Bone marrow (tissue), 2 donors: ENCODE measurements at places on chromosomes 5 and 9.
A peak's percentile ranks its signal among the peaks of the same experiment; 100 is the strongest.

DNA sequence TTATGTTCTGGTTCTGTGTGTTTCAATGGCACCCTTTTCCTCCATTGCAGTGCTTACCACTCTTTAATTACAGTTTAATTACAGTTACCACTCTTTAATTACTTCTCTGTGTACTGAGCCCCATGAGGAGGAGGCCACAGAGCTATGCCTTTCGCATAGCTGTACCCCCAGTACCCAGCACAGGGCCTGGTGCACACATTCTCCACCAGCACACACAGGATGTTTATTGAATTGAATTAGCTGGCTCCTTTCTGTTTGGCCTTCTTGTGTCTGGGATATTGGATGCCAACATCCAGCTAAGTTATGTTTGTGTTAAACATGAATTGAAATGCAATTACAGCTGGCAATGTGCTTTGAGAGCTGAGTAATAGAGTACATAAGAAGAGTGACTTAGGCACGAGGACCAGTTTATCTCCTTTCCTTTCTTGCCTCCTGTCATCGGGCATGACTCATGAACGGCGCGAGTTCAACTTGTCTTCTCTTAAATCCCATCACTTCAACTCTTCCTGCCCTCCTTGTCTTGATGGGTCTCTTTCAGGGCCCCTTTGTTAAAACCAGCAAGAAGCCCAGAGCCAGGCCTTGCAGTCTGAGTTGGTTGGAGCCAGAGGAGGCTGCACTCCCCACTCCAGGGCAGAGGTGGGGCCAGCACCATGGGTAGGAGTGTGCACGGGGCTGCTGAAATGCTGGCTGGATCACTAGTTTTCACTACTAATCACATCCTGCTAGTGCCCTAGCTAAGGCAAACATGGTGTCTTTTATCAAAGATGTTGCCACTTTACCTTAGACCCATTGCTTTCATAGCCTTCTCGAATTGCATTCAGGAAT, 37.4 kb downstream of the MVB12B start:
- DNase-seq = no peak

DNA sequence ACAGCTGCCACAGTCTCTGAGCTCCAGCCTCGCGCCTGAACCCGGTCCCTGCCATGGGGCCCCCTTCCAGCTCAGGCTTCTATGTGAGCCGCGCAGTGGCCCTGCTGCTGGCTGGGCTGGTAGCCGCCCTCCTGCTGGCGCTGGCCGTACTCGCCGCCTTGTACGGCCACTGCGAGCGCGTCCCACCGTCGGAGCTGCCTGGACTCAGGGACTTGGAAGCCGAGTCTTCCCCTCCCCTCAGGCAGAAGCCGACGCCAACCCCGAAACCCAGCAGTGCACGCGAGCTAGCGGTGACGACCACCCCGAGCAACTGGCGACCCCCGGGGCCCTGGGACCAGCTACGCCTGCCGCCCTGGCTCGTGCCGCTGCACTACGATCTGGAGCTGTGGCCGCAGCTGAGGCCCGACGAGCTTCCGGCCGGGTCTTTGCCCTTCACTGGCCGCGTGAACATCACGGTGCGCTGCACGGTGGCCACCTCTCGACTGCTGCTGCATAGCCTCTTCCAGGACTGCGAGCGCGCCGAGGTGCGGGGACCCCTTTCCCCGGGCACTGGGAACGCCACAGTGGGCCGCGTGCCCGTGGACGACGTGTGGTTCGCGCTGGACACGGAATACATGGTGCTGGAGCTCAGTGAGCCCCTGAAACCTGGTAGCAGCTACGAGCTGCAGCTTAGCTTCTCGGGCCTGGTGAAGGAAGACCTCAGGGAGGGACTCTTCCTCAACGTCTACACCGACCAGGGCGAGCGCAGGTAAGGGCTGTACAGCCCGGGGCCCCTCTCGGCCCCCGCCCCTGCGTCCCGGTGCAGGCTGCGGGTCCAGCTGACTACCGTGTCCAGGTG, 509 bp downstream of the LVRN start:
- DNase-seq = no peak

- no peak for DNase-seq
These were observed 488.1 kb upstream of the PAPPA start for GRCh38 chr9:115665519-115665918.

DNA sequence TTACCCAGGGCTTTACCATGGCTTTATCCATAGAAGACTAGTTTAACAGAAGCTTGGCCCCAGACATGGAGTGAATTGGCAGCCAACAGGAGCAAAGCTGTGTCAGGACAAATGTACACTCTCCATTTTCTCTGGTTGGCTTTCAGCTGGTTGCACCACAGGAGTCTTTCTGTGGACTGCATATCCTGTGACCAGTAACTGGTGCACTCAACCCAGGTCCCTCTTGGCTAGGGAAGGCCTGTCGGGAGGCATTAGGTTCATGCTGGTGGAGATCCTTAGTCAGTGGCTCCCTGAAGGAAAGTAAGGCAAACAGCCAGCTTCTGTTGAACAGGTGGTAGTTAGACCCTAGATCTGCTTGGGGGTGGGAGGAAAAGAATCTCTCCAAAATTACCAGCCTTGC, 146.9 kb upstream of the TLX3 start:
- DNase-seq = no peak

DNA sequence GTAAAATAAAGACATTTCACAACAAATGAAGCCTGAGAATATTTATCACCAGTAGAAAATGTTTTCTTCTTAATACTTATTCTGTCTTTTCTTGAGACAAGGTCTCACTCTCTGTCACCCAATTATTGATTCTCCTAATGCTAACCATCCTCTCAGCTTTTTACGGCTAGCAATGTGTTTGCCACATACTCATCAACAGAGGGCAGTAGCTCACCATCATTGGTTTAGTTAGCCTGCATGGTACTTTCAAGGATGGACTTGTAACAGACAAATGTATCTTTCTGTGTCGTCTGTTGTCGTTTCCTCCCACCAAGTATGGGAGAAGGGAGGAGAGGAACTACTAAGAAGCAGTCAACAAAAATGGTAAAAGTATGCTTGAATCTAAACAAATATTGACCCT, 5.9 kb upstream of the ACO1 start:
- no peak for DNase-seq

DNA sequence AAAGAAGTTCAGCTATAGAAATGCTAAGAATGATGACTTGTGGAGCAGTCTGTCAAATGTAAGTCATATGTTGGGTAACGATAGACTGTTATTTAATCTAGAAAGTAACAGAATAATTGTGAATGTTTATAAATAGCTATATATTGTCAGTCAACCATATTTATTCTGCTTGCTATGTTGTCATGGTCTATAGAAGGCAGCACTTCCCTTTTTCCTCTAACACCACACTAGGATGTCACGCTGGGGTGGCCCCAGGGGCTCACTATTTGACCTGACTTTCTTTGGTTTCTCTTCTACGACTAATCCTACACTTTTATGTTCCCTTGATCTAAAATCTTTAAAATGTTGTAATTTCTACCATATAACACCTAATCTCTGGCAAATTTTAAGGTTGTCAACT, 20.5 kb downstream of the ERAP2 start:
- DNase-seq = no peak

GRCh38 chr5:151086192-151086869, 5.5 kb upstream of the TNIP1 start:
- DNase-seq = no peak

DNA sequence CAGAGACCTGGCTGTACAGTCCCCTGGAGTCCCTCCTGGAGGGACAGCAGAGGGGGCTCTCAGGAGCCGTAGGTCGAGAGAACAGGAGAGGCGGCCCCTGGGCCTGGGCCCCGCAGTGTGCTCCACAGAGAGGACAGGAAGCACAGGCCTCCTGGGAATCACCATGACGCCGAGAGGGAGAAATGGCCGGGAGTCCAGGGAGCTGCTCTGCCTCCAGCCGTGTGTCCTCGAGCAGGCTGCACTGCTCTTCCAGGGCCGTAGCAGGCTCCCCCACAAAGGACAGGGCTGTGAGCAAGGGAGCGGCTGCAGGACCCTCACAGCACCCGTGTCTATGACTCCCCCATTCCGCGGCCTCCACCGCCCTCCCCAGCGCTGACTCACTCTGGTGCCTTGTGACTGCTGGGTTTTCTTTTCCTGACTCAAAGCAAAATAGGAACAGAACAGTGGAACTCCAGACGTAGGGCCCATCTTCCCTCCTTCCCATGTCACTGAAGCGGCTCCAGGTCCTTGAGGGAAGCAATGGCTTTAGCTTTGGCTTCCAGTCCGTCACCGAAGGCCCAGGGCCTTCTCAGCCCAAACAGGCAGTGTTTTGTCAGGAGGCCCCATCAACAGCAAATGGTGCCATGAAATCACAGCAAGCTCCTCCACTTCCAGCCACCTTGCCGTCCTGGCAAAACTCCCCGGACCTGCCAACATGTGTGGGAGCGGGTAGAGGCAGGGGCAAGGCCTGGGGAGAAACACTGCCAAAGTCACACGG, 114.2 kb downstream of the LHFPL2 start:
- DNase-seq = no peak

DNA sequence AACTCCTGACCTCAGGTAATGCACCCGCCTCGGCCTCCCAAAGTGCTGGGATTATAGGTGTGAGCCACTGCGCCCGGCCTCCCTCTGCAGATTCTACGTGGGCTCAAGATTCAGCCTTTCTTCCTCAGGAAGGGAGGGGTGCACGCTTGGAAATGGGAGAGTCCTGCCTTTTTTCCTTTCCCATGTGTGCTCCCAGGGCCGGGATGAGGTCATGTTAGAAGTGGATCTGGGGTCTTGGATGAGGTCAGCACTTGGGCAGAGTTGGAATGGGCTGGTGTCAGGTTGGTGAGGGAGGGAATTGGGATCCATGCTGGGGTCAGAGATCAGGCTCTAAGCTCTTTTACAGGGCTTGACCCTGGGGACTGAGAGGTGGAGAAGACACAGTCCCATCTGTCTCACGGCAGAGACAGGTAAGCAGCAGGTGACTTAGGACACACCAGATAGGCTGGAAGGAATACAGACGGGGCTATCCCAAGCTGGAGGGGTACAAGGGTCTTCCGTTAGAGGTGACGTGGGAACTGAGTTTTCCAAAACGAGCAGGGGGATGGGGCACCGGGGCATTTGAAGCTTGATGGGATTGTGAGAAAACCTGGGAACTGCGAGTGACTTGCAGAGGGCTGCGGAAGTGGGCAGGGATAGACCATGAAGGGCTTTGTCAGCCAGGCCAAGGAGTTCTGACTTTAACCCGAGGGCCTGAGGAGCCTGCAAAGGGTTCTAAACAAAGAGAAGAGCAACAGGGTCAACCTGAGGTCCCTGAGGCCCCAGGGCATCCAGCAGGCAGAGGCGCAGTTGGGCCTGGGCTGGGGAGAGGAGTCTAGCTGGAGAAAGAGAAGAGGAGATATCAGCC, 1.8 kb upstream of the AQP7 start:
- no peak for DNase-seq

DNA sequence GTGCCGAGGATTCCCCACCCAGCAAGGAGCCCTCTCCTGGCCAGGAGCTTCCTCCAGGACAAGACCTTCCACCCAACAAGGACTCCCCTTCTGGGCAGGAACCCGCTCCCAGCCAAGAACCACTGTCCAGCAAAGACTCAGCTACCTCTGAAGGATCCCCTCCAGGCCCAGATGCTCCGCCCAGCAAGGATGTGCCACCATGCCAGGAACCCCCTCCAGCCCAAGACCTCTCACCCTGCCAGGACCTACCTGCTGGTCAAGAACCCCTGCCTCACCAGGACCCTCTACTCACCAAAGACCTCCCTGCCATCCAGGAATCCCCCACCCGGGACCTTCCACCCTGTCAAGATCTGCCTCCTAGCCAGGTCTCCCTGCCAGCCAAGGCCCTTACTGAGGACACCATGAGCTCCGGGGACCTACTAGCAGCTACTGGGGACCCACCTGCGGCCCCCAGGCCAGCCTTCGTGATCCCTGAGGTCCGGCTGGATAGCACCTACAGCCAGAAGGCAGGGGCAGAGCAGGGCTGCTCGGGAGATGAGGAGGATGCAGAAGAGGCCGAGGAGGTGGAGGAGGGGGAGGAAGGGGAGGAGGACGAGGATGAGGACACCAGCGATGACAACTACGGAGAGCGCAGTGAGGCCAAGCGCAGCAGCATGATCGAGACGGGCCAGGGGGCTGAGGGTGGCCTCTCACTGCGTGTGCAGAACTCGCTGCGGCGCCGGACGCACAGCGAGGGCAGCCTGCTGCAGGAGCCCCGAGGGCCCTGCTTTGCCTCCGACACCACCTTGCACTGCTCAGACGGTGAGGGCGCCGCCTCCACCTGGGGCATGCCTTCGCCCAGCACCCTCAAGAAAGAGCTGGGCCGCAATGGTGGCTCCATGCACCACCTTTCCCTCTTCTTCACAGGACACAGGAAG, 120.2 kb downstream of the RGS3 start:
- DNase-seq = no peak

GRCh38 chr9:109072133-109072692, 47.5 kb downstream of the TMEM245 start:
- no peak for DNase-seq

DNA sequence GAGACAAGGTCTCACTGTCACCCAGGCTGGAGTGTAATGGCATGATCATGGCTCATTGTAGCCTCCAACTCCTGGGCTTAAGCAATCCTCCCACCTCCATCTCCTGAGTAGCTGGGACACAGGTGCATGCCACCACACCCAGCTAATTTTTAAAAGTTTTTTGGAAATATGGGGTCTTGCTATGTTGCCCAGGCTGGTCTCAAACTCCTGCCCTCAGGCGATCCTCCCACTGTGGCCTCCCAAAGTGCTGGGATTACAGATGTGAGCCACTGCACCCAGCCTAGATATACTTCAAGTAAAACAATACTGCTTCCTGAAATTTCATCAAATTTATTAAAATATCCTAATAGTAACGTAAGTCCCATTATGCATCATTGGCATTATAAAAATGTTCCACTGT, 33.4 kb downstream of the STARD4 start:
- no peak for DNase-seq

GRCh38 chr5:106880656-106881055, 790.1 kb downstream of the EFNA5 start:
- no peak for DNase-seq

GRCh38 chr5:4981608-4982007, 158.5 kb upstream of the ADAMTS16 start:
- DNase-seq = no peak

DNA sequence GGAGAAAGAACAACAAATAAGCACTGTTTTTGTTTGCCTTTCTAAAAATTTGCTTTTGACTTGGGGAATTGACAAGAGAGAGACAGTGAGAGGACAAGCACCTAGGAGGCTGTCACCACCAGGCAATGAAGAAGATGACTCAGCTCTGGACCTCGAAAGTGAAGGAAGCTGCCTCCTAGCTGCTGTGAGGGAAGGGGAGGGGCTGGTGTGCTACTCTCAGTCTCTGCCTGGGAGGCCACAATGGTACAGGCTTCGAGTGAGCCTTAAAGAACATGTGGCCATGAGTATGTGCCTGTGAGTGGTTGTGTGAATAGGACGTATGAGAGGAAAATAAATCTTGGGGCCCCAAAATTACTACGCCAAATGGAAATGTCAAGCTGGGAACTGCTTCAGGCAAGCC, 7.1 kb upstream of the PLK2 start:
- peak; percentile 89 for DNase-seq

DNA sequence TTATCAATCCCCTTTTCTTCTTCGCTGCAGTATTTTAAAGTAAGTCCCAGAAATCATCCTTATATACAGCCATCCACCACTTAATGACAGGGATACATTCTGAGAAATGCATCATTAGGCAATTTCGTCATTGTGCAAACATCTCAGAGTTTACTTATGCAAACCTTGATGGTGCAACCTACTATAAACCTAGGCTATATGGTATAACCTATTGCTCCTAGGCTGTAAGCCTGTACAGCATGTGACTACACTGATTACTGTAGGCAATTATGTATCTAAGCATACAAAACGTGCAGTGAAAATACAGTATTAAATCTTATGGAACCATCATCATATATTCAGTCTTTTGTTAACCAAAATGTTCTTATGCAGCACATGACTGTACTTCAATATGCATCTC, 36.8 kb downstream of the SAXO1 start:
- no peak for DNase-seq
